ENCODE measurements at places on chromosomes 6 and 20. TPM values are rescaled to one million over a fixed set of nuclear protein-coding genes. Genes with fewer than 3 reads are reported as not detected.

FOXO3 gene
- 20.6 TPM for total RNA-seq

- DNase-seq = no peak
Measured at GRCh38 chr6:34157236-34157830, 11.4 kb upstream of the GRM4 start.

B3GAT2 gene
- total RNA-seq = 0.05 TPM

IGF2R gene
- 290 TPM for total RNA-seq
